ENCODE measurements at places on chromosomes 13 and 19.
A peak's percentile ranks its signal among the peaks of the same experiment; 100 is the strongest.

GRCh38 chr19:15511671-15512424 lies 3.5 kb downstream of the CYP4F22 start:
- no peak for DNase-seq

- no peak for DNase-seq
Measured at GRCh38 chr13:100314132-100314910, 225.4 kb downstream of the PCCA start.

DNA sequence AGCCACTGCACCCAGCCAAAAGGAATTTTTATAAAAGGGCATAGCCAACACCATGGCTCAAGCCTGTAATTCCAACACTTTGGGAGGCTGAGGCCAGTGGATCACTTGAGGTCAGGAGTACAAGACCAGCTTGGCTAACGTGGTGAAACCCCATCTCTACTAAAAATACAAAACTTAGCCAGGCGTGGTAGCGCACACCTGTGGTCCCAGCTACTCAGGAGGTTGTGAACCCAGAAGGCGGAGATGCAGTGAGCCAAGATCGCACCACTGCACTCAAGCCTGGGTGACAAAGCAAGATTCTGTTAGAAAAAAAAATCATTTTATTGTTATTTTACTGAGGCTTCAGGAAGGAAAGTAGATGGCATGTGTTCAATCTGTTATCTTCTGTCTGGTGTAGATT lies 31.3 kb upstream of the FOXO1 start:
- no peak for DNase-seq

- no peak for DNase-seq
Measured at GRCh38 chr13:46961719-46962118, 64.9 kb upstream of the HTR2A start.

GRCh38 chr19:43699506-43700394 lies 16.1 kb upstream of the IRGC start:
- DNase-seq = no peak

DNA sequence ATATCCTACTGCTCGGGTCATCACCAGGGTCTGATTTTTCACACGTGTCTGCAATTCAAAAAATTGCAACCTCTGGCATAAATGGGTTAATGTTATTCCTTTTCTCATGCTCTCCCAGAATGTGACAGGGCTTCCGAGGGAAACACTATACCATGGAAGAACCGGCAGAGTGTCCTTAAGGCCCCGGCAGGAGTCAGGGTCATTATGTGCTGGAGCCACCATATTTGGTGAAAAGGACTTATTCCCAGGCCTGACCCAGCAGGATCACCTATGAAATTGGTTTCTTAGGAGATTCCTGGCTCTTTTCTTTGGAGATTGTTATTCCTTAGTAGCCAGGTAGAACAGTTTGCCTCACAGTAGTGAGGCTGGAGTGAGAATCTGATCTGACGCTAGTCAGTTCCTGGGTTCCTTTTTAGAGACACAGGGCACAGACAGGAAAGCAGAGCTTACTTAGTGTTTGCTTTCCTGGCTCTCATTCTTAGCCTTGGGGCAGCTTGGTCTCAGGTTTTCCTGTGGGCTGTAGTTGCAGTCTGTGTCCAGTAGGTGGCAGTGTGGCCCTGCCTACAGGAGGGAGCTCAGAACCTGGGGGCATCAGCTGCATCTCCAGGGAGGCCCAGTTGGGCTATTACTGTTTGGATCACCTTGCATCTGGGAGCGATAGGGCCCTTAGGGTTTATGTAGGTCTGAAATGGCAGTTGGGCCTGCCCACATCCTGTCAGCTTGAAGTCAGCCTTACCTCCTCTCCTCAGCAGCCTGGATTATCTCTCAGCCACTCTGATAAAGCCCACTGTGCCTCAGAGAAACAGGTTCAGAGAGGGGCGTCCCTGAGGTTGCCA lies 12.4 kb downstream of the SNRNP70 start:
- peak; percentile 87 for DNase-seq

DNA sequence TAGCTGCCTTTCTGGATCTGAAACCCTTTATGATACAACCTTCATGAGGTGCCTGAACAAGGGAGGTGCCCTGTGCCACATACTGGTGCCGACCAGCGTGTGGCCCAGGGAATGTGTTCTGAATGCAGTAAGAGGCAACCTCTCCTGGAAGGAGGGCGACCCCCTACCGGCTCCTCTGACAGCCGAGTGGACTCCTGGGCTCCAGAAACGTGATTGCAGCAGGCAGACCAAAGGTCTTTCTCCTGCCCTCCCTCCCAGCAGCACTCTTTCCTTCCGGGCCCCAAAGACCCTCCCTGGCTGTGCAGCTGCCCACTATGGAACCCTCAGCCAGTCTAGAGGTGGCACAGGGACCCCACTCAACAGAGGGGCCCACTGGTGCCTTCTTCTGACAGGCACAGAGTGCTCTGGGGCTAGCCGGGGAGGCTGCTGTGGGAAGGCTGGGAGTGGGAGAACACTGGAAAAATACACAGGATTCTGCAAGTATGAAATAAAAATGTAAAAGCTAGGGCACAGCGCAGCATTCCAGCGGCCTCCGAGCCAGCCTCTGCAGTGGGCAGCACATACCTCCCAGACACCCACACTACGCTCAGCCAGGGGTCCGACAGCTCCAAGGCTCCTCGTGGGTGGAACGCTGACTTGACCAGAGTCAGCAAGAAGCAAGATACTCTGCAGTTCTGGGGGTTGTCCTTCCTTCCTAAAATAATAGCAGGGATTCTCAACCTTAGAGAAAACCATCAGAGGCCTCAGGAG lies 14.9 kb downstream of the SH3GL1 start:
- no peak for DNase-seq

GRCh38 chr13:94319501-94319900 lies 160.0 kb downstream of the DCT start:
- DNase-seq = no peak

DNA sequence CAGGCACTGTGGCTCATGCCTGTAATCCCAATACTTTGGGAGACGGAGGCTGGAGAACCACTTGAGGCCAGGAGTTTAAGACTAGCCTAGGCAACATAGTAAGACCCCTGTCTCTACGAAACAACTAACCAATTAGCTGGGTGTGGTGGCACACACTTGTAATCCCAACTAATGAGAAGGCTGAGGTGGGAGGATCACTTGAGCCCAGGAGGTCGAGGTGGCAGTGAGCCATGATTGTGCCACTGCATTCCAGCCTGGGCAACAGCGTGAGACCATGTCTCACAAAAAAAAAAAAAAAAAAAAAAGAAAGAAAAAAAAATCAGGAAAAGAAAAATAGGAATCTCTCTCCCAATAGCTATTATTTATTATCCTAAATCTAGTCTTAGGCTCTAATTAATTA lies 56.8 kb upstream of the UBAC2 start:
- DNase-seq = no peak

DNA sequence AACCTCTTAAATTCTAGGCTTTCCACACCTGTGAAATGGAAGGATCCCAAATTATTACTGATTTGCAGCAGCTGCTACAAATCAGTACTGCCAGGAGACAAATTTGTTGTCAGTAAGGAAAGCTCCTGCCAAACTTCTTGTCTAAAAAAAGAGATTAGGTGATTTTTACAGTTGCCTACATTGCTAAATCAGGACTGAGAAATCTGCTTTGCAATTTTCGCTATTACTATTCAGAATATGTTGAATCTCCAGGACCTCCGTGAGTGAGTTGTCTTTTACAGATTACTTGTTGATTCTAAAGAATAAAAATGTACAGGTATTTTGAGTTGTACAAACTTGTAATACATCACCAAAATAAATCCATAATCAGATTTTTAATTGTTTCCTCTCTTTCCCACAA lies 1815.9 kb downstream of the PCDH9 start:
- DNase-seq = no peak

GRCh38 chr19:41570639-41571112 lies 5.3 kb upstream of the CEACAM21 start:
- peak; percentile 87 for DNase-seq

- DNase-seq = peak; percentile 40
Measured at GRCh38 chr19:16259385-16260159, 61.9 kb downstream of the AP1M1 start.

GRCh38 chr13:100100115-100100879 lies 11.4 kb downstream of the PCCA start:
- no peak for DNase-seq

DNA sequence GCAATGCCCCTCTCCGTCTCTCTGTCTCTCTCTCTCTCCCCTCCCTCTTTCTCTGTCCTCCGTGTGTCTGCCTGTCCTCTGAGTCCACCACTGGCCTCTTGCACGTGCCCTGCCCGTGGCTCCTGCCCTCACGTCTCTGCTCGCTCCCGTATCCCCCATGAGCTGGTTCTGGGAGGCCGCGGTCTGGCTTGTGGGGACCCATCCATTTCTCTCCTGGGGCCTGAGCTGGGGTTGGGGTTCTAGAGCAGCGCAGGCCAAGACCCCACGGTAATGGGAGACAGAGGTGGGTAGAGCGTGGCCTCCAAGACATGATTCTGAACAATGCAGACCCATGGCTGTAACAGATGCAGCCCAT lies 19.0 kb downstream of the C2CD4C start:
- no peak for DNase-seq

- DNase-seq = no peak
Measured at GRCh38 chr13:39521701-39522100, 81.3 kb downstream of the LHFPL6 start.

GRCh38 chr13:98804336-98804855 lies 51.9 kb upstream of the SLC15A1 start:
- no peak for DNase-seq

DNA sequence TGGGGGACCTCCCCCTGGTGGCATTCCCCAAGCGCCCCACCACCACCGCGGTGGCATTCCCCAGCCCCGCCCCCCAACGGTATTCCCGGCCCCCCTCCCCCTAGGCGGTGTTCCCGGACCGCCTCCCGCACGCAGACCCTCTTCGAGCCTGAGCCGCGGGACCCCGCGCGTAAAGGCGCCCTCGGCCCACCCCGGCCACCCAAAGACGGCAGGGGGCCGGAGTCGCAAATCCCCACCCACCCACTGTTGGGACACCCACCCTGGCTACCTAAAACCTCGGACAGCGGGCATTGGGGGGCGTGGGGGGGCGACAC lies 22.4 kb downstream of the OLFM2 start:
- no peak for DNase-seq

- no peak for DNase-seq
Measured at GRCh38 chr13:109418111-109418510, 368.3 kb downstream of the IRS2 start.

Measured in CD4-positive, alpha-beta T cell treated with Interleukin-17A for 1 hour (primary cell).